ENCODE measurements at places on chromosomes 2 and 18.

- no peak for DNase-seq
These were observed 101.0 kb upstream of the CERS6 start for GRCh38 chr2:168355121-168355520.

DNA sequence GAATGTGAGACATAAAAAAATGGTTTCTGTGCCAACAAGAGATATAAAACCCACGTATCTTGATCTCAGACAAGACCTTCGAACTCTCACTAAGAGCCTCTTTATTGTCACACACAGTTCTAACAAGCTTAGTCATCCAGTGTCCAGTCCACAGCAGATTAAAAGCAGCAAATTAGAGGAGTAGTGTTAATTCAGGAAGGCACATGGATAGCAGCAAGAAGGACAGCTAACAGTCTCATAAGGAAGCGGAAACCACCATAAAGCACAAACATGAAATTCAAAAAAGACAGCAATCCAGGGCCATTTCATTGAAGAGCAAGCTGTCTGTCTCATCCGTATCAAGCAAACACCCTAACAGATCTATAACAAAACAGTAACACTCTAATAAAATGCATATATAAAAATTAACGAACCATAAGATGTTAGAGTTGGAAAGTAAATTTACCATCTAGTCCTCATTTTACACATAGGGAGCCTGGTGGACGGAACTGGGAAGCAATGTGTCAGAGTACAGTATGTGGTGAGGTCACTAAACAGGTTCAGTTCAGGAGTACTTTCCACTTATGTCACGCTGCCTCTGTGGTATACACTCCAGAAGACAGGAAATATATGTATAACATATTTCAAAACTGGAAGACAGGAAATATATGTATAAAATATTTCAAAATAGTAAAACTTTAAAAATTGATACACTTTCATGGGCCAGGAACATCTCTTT lies 18.3 kb downstream of the AAK1 start:
- DNase-seq: no peak

GRCh38 chr2:26424221-26424620 lies 22.5 kb downstream of the DRC1 start:
- DNase-seq: no peak

GRCh38 chr2:38706846-38707345 lies 41.0 kb downstream of the GALM start:
- DNase-seq: no peak

DNA sequence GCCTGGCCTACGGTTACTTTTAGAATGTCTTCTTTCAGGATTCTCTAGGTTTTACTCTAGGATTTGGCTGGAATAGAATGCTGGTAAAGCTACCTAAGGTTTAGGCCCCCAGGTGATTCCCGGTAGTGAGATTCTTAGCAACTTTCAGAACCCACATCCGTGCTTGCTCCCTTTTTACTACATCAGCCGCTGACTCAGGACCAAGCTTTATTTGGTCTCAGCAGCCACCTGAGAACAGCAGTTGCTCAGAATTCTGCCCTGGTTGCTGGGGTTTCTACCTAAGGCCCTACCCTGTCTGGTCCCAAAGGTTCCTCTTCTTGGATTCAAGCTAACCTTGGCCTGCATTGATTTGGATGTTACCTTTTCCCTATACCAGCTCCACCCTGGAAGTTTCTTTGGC lies 36.1 kb upstream of the NDUFV2 start:
- no peak for DNase-seq

- DNase-seq: no peak
These were observed 13.2 kb downstream of the FN1 start for GRCh38 chr2:215422676-215423075.

DNA sequence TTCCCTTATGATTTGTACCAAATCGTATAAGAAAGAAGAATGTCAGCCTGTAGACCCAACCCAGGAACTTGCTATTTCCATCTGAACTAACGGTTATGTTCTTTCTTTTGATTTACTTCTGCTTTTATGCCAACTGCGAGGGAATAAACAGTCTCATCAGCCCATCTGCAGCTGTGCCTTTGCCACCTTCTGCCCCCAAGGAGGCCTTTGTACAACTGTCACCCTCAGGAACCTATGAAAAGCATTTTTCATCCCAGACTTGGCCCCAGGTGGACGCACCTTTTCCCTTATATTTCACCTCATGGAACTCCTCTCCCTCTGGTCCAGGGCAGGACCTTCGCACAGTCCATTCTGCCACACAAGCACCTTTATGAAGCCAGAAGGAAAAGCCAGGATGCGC lies 109.8 kb downstream of the AOX1 start:
- no peak for DNase-seq

- DNase-seq: no peak
These were observed 433.0 kb upstream of the REG3G start for GRCh38 chr2:78592491-78592890.

DNA sequence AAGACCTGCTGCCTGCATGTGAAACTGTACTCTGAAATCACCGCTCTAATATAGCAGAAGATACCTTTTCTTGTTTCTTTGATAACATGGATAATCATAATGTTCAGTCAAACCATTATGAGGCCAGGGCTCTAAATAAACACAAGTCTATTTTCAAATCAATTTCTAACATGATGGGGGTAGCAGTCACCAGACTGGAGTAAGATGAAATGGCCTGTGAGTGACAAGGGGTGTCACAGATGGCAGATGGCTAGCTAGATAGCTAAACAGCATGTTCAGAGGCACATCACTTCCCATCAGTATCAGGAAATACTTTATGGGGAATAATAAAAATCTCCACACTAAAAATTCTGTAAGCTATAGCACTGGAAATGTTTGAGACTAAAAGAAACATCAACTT lies 14.0 kb downstream of the MBD2 start:
- DNase-seq: no peak

GRCh38 chr2:74052732-74053710 lies 68.3 kb downstream of the TET3 start:
- DNase-seq: no peak

GRCh38 chr18:62522178-62522503 lies 684 bp upstream of the ZCCHC2 start:
- no peak for DNase-seq

- DNase-seq: no peak
These were observed 186.4 kb upstream of the ZC3H15 start for GRCh38 chr2:186299610-186300009.

DNA sequence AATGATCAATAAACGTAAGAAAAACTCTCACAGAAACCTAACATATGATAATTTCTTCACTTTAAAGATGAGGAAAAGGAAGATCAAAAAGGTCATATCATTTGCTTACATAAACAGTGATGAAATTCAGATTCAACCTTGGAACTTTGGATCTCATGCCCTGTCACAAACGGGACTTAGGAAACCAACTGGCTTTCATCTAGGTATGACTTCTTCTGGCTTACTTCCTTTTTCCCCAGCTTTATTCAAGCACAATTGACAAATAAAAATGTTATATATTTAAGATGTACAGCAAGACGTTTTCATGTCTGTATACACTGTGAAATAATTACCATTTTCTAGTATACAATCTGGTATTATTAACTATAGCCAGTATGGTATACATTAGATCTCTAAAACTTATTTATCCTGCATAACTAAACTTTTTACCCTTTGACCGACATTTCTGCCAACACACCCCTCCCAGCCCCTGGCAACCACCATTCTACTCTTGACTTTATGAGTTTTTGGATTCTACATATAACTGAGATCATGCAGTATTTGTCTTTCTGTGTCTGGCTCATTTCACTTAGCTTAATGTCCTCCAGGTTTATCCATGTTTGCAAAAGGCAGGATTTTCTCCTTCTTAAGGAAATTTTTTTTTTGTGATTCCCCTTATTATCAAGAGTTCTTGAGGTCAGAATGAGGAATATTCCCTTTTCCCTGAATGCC lies 46.0 kb upstream of the COBLL1 start:
- no peak for DNase-seq

GRCh38 chr2:18745431-18746272 lies 156.3 kb upstream of the NT5C1B start:
- DNase-seq: no peak

DNA sequence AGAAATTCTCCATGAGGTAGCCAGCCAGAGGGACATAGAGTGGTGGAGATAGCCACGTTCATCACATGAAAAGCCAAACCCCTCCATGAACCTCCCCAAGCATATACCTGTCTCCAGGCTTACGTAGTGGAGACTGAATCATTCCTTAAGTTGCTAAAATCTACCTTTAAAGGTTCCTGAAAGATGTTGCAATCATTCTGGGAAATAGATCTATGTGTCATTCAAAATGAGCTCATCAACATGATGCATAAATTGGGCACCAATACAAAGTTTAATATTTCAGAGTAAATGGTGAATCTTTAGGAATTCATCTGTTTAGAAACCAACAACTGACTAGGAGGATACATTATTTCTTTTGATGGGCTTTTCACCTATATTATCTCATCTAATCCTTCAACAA lies 362.6 kb upstream of the ID2 start:
- DNase-seq: no peak

DNA sequence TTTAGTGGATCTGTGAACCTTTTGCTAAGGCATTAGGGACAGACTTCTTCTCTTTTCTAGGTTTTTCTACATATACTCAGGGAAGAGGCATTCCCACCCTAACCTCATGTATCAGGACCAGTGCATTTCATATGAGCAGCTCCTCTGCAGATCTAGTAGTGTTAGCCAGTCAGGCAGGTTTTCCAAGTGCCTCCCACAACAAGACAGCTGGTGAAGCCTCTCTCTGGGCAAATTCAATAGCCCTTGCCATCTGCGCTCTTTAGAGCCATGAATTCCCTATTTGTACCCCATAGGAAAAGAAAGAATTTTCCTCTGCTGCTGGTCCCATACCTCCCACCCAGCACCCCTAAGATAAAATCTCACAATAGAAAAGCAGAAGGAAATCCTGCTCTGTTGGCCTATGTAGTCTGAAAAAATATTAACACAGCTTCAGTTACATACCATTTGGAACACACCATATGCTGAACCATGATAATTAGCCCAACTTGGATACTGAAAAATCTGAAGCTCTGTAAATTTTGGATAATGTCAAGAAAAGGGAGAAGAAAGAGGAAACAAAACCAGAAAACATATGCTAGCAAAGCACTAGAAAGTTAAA lies 1354.6 kb upstream of the NRXN1 start:
- no peak for DNase-seq
